Fibroblast of skin of right quadriceps (primary cell): ENCODE measurements at places on chromosomes 12 and 14.

DNA sequence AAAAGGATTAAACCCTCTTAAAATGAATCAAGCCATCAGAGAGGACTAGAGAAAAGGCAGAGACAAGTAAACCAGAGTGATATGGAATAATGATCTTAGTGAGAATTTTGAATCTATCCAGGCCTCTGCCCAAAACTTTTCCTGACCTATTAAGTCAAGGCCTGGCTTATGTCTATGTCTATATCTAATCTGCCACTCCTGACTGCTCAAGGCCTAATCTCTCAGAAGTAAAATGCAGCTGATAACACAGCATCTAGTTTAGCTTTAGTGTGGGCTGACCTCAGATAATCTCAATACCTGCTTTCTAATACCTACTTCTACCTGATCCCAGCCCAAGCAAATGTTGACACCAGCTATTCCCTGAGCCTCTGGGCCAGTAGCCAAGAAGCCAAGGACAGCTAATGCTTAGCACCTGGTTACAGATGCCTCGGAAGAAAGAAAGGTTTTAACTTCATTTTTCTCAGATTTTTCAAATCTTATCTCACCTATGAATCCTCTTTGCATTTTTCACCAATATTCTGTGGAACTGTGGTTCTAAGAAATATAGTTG lies 1472.5 kb upstream of the SEL1L start:
- DNase-seq = no peak

DNA sequence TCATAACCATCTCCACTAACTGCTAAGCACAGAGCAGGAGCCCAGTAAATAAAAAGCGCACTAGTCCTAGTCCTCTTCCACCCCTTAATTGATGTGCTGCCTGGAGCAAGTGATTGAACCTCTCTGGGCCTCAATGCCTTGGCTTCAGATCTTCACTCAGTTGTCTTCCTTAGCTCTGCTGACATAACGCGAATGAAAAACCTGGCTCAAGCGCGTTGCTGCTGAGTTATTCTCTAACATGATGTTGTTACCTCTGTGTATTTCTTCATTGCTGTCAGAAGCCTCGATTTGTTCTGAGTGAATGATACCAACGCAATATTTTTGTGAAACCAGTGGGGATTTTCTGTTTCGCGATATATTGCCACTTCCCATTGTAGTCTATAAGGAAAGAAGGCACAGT lies 185.1 kb upstream of the CCND2 start:
- DNase-seq = no peak

DNA sequence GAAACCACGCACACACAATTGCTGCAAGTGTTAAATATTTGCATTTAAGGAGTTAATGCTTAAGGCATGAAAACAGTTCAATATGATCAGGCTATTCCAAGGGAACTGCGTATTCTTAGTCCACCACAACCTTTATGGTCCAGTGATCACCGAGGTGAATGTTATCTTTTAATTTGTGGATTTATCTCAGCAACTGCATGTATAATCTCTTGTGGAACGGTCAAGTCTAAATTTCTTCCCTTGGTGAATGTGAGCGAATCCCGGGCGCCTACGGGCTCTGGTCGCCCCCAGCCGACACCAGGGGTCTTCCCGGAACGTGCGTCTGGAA lies 999 bp upstream of the AK7 start:
- no peak for DNase-seq

DNA sequence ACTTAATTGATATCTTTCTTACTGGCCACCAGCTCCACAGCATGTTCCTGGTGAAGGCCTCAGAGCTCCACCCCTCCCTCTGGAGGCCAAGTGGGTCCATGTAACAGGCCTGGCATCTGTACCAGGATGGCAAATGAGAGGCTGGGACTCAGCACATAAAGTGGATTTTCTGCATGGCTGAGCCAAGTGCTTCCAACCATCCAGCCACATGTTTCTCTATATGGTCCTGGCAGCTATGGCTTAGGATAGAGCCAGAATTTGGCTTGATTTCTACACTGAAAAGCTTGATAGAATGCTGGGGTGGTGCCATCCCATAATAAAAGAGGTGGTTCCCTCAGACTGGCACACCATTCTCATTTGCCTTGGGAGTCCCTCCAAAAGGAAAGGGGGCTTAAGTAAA lies 94.1 kb downstream of the PAX9 start:
- DNase-seq = no peak

DNA sequence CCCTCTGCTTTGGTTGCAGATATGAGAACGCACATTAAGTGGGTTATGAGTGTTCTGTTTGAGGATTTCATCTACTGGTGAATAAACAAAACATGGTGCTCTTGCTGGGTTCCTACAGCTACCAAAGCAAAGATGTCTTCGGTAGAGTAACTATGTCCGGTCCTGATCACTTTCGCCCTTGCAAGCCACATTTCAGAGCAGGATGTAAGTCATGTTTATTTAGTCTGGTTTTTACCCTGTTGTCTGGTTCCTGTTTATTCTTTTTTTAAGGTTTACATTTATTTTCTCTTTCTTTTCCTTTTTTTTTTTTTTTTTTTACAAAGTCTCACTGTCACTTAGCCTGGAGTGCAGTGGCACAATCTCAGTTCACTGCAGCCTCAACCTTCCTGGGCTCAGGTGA lies 99.2 kb downstream of the VEZT start:
- DNase-seq = no peak

GRCh38 chr14:89616852-89617341 lies 199.9 kb upstream of the FOXN3 start:
- peak; percentile 40 for DNase-seq

DNA sequence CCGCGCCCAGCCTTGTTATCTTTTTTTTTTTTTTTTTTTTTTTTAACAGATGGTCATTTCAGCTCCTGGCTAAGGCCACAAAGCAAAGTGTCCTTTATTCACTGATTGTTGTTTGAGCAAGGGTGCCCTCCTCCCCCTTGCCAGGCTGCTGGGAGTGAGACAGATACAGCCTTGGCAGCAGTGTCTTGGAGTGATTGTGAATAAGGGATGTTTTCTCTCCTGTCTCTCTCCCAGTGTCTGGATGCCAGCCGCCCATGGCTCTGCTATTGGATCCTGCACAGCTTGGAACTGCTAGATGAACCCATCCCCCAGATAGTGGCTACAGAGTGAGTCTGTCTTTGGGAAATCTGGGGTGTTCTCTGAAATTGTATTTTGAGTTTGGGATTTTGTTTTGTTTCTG lies 28.7 kb downstream of the FNTB start:
- DNase-seq = no peak

- no peak for DNase-seq
Observed at GRCh38 chr12:108831309-108831991, 25.9 kb downstream of the SSH1 start.

DNA sequence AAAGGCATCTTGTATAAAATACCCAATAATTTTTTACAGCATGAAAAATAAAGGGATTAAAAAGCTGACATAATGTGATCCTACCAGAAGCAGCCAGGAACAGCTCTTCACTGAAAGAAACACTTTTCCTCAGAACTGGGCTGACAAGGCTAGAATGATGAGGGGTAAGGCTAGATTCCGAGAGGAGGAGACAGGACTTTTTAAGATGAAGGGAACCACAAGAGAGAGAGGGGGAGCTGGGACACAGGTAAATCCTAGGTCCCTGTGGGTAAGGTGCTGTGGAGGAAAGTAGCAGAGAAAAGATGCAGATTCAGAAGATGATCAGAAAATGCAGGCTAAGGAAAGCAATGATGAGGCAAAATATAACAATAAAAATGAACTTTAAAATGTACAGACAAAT lies 29.5 kb downstream of the C2CD5 start:
- DNase-seq = no peak

DNA sequence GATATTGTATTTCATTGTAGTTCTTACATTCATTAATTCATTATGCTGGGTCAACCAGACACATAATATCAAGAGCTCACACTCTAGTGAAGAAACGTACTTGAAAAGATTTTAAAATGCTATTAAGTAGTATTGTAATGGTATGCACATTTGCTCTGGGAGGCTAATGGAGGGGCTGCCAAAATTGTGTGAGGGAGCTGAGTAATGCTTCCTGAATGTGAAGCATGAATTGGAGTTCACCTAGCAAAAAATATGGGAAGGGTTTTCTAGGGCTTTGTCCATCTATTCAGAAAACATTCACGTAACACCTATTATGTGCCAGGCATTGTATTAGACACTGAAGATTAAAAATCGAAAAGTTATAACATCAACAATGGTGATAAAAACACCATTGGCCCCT lies 403.8 kb upstream of the PDE3A start:
- DNase-seq = peak; percentile 52

- peak; percentile 8 for DNase-seq
Observed at GRCh38 chr12:66398931-66399910, 96.9 kb downstream of the HELB start.
